ENCODE measurements at places on chromosomes 16 and 17.

DNA sequence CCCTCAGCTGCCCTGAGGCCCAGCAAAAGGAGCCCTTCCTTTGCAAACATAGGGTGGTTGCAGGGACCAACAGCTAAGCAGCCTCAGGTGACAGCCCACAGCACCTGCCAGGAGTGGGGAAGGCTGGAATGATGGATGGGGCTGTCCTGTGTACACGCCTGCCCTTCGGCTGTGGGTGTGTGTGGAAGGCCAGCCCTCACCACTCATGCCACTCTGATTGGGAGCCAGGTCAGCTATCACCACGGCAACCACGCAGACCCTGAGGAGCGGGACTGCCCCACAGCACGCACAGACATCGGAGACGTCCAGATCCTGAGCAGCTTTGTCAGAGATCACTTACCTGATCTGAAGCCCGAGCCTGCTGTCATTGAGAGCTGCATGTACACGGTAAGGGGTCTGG is 11.9 kb downstream of the PIPOX start:
- no peak for DNase-seq

DNA sequence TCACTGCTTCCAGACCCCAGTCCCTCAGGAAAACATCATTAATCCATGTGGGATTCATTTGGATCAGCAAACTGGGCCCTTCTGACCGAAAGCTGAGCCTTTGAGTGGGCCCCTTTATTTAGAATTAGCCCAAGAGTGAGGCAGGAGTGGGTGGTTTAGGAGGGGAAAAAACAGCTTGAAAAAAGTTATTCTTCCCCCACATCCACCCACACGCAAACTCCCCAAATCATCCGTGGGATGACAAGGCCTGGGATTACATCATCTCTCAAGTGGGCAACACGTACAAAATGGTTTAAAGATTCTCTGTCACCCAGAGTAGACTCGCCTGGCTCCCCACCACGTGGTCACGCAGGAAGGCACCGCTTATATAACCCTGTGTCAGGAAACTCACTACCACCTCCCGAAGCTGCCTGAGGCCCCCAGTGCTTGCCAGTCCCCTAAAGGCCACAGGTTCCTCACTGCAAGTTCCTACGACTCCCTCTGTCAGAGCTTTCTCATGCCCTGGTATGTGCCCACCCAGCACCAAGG is 27.6 kb downstream of the GSG1L start:
- no peak for DNase-seq

- no peak for DNase-seq
These were observed 156.4 kb downstream of the C16orf95 start for GRCh38 chr16:87160701-87161337.

GRCh38 chr17:2547176-2547575 is 35.5 kb upstream of the METTL16 start:
- no peak for DNase-seq

GRCh38 chr17:38898291-38898679 is 27.1 kb upstream of the LASP1NB start:
- no peak for DNase-seq

- DNase-seq = peak; percentile 52
These were observed 109.1 kb downstream of the PRKCA start for GRCh38 chr17:66411520-66411919.

GRCh38 chr17:9513266-9513665 is 62.4 kb downstream of the STX8 start:
- no peak for DNase-seq

DNA sequence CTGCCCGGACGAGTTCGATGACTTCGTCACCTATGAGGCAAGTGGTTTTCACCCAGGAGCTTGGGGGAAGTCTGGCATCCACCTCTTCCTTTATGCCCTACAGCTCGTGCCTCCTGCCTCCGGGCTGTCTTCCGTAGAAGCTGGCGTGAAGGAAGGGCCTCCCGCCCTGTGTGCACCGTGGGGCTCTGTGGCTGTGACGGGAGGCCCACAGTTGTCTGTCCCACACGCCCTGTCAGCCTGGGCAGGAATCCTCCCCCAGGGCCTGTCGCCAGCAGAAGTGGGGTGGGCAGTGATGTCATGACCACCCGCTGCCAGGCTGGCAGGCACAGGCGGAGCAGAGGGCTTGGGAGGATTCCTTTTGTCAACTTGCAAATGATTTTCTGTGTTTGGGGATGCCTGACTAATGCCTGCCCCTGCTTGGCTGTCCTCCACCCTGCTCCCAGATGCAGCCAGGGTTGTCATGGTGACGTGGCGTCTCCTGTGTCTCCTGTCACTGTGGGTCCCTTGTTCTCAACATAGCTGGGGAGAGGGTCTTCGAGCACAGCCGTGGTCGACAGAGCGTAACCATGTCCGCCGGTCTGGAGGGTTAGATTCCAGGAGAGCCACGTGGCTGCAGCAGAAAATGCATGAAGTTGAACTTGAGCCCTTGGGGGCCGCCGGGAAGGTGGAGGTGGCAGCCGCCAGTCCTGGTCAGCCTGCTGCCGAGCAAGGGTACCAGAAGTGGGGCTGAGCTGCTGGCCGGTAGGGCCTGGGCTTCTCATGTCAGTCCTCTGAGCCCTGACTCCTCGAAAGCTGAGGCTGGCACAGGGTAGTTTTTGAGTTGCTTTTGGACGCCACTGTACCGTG is 46.1 kb downstream of the RAB11FIP3 start:
- DNase-seq = peak; percentile 94

- no peak for DNase-seq
These were observed 21.6 kb upstream of the EVPL start for GRCh38 chr17:76048711-76049110.

- DNase-seq = no peak
These were observed 51.6 kb upstream of the SREBF1 start for GRCh38 chr17:17888371-17888770.

GRCh38 chr16:22912654-22913053 is 98.7 kb downstream of the HS3ST2 start:
- no peak for DNase-seq

GRCh38 chr17:34487626-34488025 is 91.8 kb upstream of the TMEM132E start:
- DNase-seq = peak; percentile 77

GRCh38 chr16:49810831-49811230 is 45.1 kb downstream of the ZNF423 start:
- peak; percentile 75 for DNase-seq

DNA sequence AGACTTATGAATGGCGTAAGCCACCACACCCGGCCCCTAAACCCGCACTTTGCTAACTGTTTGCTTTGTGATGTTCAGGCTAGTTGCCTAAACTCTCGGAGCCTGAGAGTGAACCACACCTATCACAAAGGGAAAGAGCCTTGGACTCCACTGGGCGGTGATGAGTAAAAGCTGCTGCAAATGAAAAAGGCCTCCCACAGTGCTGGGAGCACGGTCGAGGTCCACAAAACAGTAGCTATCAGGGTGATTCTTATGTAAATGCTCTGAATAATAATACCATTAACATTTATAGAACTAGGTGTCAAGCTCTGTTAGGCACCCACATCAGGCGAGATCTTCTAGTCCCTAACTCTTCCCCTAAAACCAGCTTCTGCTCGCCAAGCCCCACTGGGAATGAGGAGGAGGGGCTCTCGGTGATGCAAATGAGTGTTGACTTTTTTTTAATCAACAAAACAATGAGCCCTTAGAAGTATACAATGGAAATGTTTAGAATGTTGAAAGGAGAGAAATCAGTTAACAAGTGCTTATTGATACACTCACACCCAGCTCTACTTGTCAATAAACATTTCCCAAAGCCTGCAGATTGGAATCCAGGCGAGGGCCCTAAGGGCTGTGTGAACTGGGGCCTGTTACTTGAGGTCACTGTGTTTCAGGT is 19.8 kb downstream of the FBRS start:
- DNase-seq = no peak

DNA sequence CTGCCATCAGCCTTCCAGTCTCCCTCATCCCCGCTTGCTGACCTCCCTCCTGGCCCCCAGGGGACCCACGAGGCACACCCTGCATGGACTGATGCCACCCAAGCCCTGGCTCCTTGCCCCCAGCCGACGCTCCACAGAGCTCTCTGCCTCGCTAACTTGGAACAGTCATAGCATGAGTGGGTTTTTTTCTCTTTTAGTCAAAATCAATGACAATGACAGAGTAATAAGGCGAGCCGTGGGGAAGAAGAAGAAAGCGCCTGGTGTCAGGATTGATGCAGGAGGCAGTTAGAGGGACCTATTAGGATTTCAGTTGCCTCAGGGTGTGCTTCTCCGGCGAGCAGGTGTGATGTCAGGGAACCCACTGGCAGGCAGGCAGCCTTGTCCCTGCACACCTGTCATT is 176.3 kb upstream of the TNRC6C start:
- no peak for DNase-seq

- no peak for DNase-seq
These were observed 26.1 kb downstream of the RAP1GAP2 start for GRCh38 chr17:2822358-2822757.

DNA sequence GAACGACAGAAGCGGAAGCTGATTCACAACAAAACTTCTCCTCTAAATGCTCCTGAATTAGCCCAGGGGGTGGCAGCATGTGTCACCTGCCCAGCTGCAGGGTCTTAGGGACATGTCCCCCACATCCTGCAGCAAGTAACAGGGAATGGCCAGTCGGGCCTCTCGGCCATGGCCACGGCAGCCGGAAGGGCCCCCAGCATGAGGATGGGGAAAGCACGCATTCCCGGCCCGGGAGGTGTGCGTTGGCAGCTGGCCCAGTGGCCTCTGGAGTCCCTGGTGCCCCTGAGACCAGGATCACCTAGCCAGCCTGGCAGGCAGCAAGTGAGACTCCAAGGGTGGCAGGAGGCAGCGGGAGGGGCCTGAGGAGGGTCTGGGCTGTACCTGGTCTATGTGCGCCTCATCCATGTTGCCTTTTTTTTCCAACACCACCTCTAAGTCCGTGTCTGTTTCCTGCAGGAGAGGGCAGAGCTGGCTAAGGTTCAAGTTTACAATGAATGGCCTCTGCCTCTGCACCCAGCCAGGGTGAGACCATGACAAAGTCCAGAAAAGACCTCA is 7.0 kb downstream of the KNOP1 start:
- DNase-seq = no peak

GRCh38 chr17:79921411-79922115 is 82.3 kb upstream of the CBX4 start:
- DNase-seq = no peak

DNA sequence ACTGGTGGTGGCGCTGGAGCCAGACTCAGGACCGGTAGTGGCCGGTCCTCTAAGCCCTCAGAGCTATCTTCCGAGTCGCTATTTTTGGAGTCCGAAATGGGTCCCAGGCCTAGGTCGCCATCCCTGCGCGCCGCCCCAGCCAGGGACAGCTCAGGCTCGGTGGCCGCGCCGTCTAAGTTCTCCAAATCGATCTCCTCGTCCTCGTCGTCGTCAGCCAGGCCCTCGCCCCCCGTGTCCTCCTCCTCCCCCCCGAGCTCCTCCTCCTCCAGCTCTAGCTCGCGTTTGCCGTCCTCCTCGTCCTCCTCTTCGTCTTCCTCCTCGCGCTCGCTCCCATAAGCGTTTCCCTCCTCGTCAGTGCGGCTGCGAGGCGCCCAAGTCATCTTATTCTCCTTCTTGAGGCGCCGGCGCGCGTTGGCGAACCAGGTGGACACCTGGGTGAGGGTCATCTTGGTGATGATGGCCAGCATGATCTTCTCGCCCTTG is 1.6 kb downstream of the IRX3 start:
- peak; percentile 68 for DNase-seq

- no peak for DNase-seq
These were observed 5.7 kb downstream of the WSCD1 start for GRCh38 chr17:6075845-6076244.

- peak; percentile 83 for DNase-seq
These were observed 63.7 kb downstream of the SPAG9 start for GRCh38 chr17:51056813-51057510.

DNA sequence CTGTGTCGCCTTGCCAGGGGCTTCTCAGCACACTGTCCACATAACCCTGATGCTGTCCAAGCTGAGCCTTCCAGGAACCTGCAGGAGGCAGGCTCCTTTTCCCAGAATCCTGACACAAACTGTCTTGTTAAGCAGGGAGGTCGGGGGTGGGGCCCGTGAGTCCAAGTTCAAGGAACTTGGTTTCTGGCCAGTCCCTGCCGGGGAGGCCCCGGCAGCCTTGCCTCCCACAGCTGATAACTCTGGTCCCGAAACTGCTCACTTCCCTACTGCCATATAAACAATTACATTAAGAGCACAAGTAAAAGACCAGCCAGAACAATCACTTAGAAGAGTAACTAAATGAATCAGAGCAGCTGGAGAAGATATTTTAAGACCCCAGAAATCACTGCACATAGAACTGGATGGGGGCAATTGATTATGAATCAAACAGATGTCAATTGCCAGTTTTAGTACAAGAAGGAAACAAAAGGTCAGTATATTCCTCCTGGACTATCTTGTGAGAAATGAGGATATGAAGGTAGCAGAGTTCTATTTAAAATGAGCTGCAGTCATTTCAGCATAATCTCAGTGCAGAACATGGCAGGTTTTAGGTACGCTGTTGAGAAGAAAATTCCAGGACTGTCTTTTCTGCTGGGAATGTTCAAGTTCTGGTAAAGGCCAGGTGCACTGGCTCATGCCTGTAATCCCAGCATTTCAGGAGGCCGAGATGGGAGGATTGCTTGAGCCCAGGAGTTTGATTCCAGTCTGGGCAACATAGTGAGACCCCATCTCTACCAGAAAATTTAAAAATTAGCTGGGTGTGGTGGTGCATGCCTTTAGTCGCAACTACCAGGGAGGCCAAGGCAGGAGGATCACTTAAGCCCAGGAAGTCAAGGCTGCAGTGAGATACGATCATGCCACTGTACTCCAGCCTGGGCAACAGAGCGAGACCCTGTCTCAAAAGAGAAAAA is 169.8 kb downstream of the PITPNC1 start:
- DNase-seq = no peak

GRCh38 chr16:77169650-77170236 is 21.2 kb upstream of the MON1B start:
- peak; percentile 80 for DNase-seq

- no peak for DNase-seq
These were observed 379.6 kb upstream of the PSMD7 start for GRCh38 chr16:73916829-73917594.

GRCh38 chr17:21218101-21218500 is 4.1 kb upstream of the TMEM11 start:
- DNase-seq = no peak

DNA sequence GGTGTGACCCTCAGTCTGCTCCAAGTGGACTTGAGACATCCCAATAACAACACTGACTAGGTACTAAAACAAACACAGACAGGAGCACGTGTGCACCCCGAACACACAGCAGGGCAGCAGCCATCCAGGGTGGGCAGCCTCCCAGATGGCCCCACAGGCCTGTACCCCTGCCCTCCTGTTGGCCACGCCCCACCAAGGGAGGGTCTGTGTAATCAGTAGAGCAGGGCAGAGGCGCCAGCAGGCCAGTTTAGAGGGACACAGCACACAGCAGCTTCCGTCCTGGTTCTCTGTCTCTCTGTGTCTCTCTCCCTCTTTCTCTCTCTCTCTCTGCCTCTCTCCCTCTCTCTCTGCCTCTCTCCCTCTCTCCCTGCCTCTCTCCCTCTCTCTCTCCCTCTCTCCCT is 21.4 kb downstream of the ACTG1 start:
- DNase-seq = no peak

Data from eye (tissue), 1 donor.